ENCODE measurements at places on chromosomes 3 and 15.

- no peak for DNase-seq
Observed at GRCh38 chr3:98223907-98224672, 40.0 kb upstream of the OR5H6 start.

- DNase-seq = no peak
Observed at GRCh38 chr3:42887084-42887483, 11.4 kb upstream of the CYP8B1 start.

- peak; percentile 37 for DNase-seq
Observed at GRCh38 chr3:134694946-134695543, 44.2 kb upstream of the KY start.

- DNase-seq = no peak
Observed at GRCh38 chr15:62503451-62503850, 338.4 kb upstream of the C2CD4B start.

DNA sequence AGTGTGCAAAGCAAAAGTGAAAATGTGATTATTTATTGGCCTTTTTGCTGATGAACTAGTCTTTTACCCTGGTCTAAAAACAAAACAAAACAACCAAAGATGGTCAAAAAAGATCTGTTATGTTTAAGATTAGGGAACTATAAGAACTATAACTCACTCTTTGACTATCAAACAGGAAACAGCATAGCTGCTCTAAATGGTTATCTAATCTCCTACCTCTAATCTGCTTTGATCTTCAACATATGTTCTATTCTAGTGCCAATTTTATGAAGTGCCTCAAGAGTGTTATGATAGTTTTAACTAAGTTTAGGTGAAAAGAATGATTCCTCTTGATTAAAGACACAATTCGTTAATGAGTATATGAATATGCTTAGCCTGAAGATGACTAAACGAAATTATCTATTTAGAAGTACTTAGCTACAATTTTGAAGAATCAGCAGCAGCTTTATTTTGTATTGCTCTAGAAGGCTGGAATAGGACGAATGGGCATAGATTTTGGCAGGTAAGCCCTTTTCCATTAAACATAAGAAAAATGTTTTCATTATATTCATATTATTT is 46.0 kb downstream of the SETD2 start:
- DNase-seq = no peak

- DNase-seq = no peak
Observed at GRCh38 chr3:56904552-56905215, 102.9 kb upstream of the ARHGEF3 start.

DNA sequence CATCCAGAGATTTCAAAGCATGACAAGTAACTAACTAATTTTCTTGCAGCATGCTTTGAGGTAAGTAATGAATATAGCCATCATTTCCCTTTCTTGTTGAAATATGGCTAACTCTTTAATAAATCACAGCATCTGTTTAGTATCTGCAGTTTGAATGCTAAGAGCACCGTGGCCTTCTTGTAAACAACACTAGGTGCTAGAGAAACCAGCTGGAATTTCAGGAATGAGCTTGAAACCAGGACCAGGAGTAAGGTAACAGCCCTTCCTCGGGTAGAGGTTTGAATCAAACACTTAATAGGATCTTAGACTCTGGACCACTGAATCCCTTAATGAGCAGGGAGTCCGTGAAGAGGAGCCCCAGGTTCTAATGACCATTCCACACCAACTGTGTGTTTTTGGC is 13.6 kb downstream of the CALML4 start:
- DNase-seq = no peak

DNA sequence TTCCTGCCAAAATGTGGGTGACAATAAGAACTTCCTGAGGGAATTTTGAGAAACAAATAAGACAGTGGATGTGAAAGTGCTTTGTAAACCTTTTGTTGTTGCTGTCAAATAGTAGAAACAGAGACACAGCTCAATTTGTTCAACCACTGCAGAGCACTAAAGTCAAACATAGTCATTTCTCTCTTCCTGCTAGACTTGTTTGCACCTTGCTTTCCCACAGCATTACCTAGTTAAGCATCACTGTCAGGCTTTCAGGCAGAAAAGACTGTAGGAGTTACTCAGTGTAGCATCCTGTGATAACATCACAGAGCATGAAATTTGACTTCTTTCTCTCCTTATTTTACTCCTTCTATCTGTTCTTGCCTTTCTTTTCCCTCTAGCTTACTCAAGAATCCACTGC is 27.1 kb downstream of the SLC12A1 start:
- DNase-seq = no peak

DNA sequence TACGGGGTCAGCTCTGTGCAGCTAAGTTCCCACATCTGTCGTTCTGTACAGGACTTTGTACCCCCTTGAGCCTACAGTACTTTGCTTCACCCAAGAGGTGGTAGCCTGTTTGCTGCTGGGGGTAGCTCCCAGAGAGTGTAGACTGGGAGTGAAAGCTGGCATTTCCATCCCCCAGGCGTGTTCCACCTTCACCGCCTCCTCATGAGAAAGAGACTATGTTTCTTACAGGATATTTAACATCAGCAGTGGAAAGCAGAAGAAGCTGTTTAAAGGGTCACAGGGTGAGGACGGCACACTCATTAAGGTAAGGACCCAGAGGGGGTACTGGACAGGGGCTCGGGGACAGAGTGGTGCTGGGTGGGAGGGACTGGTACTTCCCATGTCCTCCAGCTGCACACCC is 10.1 kb upstream of the JMJD7 start:
- no peak for DNase-seq

DNA sequence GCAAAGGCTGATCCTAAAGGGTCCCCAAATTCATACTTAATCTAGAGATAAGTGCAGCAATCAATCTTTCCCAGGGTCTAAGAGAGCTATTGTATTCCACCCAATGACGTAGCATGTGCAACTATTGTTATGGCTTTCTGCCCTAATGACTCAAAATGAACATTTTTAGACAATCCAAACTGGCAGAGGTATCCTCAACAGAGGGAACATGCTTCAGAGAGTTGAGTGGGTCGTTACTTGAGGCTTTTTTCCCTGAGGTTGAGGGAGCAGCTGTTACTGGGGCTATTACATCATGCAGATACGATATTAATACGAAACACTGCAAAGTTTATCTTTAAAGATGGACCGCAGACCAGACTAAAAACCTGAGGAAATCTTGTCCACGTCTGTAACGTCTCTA is 278.3 kb upstream of the WNT5A start:
- no peak for DNase-seq

GRCh38 chr15:40372981-40373380 is 9.5 kb upstream of the KNSTRN start:
- DNase-seq = no peak

- DNase-seq = no peak
Observed at GRCh38 chr3:21664996-21665395, 86.0 kb downstream of the ZNF385D start.

- DNase-seq = no peak
Observed at GRCh38 chr3:70277304-70277703, 35.1 kb downstream of the MDFIC2 start.

- DNase-seq = no peak
Observed at GRCh38 chr15:65094294-65094995, 17.9 kb downstream of the KBTBD13 start.

- peak; percentile 69 for DNase-seq
Observed at GRCh38 chr3:69761896-69762767, 22.9 kb downstream of the MITF start.

DNA sequence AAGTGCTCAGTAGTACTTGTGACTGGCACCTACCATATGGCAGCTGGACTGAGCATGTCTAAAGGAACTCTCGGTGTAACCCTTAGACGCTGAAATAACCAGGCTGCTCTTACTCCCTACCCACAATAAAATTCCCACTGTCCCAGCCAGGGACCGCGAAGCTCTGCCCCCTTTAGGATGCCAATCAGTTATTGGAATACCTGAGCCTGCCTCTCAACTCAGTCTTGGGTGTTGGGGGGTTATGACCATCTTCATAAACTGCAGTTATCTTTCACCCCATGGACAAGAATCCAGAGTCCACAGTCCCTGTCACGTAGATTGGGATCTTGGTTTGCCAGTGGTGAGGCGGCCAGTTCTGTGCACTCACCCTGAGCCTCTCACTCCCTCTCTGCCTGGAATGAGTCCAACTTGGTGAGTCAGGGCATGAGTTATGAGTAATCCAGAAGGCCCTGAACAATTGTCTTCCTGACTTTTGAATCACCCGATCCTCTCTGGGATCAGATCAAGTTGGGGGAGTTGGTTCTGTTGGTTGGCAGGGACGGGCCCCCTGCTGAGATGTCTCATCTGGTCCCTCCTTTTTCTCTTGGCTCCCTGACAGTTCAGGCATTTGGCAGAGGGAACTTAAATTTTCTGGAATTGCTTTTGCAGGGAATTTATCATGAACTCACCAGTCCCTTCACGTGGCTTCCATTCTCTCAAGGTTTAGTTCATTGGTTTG is 120.1 kb upstream of the UBE2E1 start:
- peak; percentile 85 for DNase-seq

GRCh38 chr3:181486141-181486885 is 225.4 kb upstream of the SOX2 start:
- no peak for DNase-seq

All from islet precursor cell (in vitro differentiated cells).